ENCODE measurements at places on chromosomes 6 and 20.

GRCh38 chr6:111922454-111923297 is 49.4 kb upstream of the FYN start:
- no peak for DNase-seq

- DNase-seq, result no peak
Observed at GRCh38 chr6:1382331-1382882, 7.0 kb upstream of the FOXF2 start.

DNA sequence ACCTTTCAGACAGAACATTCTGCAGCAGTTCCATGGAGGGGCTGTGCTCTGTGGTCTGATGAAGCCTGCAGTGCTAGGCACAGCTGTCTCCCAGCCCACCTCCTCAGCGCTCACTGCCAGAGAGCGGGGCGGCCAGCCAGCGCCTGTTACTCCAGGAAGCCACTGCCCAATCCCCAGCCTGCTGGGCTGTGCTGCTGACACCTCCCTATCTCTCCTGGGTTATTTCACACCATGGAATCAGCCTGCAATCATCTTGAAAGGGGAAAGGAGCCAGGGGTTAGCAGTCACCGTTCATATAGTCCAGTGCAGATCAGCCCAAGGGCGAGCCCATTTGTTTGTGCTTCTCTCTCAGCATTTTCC is 46.3 kb upstream of the NHSL1 start:
- no peak for DNase-seq

GRCh38 chr6:39530201-39530759 is 194.9 kb downstream of the KIF6 start:
- DNase-seq, result no peak

GRCh38 chr6:141401851-141402250 is 730.9 kb upstream of the GJE1 start:
- no peak for DNase-seq

Data from stimulated activated CD4-positive, alpha-beta T cell treated with anti-CD3 and anti-CD28 coated beads, Interleukin-4, amount 100 ng/mL, for 48 hours (primary cell).